Stimulated activated CD4-positive, alpha-beta T cell treated with anti-CD3 and anti-CD28 coated beads, TNF-alpha, amount 100 ng/mL, for 4 hours (primary cell): ENCODE measurements at places on chromosomes 3 and 15.

DNA sequence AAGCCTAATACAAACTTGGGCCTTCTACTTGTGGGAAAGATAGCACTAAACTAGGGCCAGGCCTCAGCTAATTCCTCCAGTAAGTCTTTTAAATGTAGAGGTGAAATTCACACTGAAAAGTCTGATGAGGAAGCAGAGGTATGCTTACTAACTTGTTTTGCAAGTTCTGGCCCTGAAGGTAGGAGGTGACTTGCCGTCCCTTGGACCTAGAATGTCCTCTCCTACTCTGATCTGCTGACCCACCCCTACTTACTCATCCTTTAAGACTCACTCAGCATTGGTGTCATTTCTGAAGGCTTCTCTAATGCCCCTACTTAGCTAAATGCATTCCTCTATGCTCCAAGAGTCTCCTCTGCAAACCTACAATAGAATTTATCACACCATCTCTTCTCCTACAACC lies 19.4 kb downstream of the RIOX2 start:
- no peak for DNase-seq

- DNase-seq, result no peak
Measured at GRCh38 chr15:65399001-65399706, 21.4 kb upstream of the IGDCC3 start.

DNA sequence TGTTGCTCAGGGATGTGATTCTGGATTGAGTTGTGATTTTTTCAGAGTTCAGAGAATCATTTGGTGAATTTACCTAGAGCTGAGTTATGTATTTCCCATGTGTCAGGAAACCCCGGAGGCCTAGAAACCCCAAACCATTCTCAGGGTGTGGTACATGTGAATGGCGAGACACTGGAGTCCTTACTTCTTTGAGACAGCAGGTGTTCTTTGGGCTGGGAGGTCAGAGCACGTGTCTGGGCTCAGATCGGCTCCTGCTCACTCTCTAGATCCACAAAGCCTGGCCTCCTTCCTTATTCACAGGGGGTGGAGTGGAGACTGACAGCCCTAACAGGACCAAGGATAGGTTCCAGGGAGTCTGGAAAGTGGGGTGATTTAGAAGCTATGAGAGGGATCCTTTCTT lies 145.8 kb downstream of the CHDH start:
- DNase-seq, result no peak

DNA sequence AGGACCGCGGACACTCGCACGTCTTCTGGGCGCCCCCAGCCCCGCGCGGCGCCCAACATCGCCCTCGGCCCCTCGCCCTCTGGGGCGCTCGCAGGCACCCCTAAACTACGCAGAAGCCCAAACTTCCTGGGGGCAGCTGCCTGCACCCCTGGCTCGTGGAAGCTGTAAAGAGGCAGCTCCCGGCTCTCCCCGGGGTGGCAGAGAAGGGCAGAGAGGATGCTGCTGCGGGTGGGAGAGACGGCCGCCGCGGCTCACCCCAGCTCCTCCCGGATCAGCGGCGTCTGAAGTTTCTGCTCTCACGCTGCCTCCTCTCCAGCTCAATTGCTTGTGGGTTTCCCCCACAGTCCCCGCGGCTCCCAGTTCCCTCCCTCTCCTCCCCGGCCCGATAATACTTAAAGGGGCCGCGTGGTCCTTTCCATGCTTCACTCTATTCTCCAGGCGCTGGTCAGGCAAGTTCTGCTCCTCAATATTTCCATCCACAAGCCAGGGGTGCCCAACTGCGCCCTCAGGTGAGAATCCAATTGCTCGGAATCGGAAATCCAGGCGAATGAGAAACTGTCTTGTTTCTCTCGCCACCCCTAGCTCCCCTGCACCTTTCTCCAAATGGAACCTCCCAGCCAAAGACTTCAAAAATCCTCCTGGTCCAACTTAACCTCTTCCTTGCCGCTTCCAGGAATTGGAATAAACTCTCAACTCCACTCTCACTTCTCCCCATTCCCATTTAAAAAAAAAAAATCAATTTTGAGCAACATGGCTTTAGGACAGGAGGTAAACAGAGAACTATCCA lies 748.5 kb downstream of the ROBO1 start:
- DNase-seq, result no peak

DNA sequence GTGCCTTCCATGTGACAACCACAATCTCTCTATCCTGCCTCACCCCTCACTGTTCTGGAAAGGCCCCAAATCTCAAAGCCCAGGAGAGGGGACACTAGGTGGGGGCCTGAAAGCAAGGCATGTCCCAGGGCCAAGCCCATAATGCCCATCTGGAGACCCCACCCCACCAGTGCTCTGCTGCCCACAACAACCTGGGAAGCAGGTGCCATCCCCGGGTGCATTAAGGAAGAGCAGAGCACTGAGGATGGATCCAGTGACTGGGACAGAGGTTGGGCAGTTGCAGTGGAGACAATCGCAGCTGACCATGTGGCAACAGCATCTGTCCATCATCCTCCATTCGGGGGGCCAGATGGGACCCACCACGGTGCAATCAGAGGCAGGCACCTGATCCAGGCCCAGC lies 106.2 kb upstream of the PRR20G start:
- DNase-seq, result no peak

GRCh38 chr3:193520738-193521137 lies 34.0 kb downstream of the ATP13A4 start:
- DNase-seq, result no peak

DNA sequence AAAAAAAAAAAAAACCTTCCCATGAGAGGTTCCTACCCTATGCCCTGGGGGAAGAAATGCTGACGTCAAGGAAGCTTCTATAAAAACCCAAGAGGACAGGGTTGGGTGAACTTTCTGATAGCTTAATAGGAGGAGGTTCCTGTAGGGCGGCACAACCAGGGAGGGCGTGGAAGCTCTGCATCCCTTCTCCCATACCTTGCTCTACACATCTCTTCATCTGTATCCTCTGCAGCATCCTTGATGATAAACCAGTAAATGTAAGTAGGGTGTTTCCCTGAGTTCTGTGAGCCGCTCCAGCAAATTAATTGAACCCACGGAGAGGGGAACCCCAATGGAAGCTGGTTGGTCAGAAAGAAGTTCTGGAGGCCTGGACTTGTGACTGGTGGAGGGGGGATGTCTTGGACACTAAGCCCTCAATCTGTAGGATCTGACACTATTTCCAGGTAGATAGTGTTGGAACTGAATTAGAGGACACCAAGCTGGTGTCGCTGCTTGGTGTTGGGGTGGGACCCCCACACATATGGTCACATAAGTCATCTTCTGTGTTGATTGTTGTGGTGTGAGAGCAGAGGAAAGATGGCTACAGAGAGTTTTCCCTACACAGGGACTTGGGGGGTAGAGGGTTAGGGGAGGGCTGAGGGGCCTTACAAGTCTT lies 91.5 kb downstream of the ST6GAL1 start:
- no peak for DNase-seq

DNA sequence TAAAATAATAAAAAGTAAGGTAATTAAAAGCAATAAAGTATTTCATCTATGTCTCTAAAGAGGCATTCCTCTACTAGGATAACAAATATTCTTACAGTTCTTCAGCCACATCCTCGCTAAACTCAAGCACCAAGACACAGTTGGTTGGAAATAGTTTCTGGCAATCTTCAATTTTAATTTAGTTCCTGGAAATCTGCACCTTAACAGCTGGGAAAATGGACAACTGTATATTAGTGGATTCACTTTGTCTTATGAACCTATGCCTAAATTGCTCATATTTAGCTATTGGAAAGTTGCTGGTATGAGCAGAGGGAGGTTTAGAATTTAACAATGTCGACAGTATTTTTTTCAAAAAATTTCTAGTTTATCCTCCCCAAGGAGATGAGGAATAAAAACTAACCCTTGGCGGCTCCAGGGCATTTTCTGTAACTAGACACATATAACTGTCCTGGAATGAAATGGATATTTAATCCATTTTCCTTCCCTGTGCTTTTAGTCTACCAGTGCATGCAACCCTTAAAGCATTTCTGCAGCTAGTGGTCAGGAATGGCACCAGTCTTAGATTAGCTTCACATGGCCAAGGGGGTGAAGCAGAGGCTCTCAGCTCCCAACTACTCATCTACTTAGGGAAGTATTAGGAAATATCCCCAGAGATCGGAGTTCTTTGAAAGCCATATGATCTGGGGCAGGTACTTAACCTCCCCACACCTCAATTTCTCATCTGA lies 290.0 kb upstream of the THBS1 start:
- DNase-seq, result no peak

DNA sequence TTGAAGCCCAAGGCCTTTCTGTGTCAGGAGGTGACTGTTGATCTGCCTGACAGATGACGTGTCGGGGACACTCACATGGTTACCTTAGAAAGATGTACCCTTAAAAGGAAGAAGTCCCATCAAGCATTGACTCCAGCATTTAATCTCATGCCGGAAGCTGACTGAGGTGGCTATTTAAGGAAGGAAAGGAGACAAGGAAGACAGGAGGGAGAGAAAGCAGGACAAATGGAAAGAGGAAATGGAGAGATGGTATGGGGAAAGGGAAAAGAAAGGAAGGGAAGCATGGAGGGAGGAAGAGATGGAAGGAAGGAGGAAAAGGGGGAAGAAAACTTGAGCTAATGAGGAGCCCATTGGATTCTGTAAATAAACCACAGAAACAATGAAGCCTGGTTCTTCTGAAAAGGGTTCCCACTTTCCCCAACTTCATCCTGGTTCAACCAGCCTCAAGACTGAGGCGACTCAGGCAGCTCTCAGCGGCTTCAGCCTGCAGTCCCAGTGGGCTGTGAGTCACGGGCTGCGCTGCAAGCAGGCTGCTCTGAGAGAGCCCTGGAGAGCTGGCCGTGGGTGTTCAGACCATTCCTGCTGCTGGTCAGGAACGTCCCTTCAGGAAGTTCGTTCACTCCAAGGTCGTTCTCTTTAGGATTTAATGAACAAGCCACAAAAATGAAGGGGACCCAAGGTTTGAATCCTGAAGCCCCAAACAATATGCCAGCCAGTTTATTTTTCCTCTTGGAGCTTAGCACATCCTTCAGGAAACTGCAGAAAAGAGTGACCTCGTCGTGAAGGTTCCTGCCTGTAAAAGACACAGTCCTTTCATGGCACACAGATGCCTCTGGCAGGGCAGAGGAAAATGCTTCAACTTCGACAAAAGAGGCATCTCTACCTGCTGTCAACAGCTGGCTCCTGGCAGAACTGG lies 69.6 kb upstream of the THBS1 start:
- DNase-seq, result no peak

GRCh38 chr3:153320585-153321128 lies 158.6 kb downstream of the RAP2B start:
- DNase-seq, result no peak

- no peak for DNase-seq
Measured at GRCh38 chr3:184836090-184836822, 24.3 kb downstream of the VPS8 start.

DNA sequence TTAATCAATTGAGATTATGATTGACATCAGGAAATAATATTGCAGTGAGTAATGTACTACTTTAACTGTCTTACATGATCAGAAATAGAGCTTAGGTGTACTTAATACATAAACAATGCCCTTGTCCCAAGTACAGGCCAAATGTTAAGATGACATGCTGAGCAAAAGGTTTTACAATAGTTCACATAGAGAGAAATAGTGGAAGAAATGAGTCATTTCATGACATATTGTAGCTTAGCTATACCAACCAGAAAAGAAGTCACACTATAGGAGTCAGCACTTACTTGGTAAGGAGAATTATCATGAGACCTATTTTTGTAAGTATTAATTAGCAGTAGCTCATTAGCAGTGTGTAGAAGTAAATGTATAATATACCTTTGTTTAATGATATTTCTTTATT lies 96.4 kb upstream of the NANOGP8 start:
- DNase-seq, result no peak

GRCh38 chr3:146080578-146080977 lies 80.4 kb downstream of the PLOD2 start:
- DNase-seq, result no peak

DNA sequence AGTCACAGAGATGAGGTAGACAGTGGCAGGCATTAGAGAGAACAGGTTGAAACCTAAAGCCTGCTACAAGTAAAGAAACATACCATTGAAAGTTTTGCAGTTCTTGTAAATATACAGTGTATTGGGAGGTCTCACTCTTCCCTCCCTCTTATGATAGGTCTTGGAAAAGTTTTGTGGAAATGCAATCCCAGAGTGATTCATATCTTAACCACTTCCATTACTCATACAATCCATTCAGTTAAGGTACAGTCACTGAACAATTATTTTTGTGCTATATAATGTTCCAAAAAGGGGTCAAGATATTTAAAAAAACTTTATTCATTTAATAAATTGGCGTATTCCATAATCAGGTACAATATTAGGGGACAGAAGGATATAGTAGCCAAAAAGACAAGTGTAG lies 737.7 kb upstream of the ALCAM start:
- DNase-seq, result no peak

- DNase-seq, result no peak
Measured at GRCh38 chr3:101300073-101300472, 20.3 kb downstream of the IMPG2 start.

- DNase-seq, result no peak
Measured at GRCh38 chr3:182606905-182607504, 186.3 kb upstream of the ATP11B start.

DNA sequence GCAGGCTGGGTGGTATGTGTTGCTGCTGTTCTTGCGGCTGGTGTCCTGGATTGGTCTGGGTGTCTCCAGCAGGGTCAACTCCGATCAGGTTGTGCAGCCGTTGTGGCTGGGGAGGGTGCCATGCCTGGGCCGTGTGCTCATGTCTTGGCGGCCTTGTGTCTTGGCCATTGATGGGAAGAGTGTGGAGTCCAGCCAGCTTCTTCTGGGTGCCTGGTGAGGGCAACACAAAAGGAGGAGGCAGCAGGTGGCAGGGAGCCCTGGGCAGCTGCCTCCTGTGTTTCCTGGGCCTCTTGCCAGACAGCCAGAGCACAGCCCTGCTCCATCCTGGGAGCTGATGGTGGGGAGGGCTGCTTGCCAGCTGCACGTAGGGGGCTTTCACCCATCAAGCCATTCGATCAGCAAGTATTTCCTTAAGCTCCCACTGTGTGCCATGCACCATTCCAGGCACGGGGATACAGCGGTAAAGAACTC lies 4.3 kb downstream of the CHAC1 start:
- no peak for DNase-seq

DNA sequence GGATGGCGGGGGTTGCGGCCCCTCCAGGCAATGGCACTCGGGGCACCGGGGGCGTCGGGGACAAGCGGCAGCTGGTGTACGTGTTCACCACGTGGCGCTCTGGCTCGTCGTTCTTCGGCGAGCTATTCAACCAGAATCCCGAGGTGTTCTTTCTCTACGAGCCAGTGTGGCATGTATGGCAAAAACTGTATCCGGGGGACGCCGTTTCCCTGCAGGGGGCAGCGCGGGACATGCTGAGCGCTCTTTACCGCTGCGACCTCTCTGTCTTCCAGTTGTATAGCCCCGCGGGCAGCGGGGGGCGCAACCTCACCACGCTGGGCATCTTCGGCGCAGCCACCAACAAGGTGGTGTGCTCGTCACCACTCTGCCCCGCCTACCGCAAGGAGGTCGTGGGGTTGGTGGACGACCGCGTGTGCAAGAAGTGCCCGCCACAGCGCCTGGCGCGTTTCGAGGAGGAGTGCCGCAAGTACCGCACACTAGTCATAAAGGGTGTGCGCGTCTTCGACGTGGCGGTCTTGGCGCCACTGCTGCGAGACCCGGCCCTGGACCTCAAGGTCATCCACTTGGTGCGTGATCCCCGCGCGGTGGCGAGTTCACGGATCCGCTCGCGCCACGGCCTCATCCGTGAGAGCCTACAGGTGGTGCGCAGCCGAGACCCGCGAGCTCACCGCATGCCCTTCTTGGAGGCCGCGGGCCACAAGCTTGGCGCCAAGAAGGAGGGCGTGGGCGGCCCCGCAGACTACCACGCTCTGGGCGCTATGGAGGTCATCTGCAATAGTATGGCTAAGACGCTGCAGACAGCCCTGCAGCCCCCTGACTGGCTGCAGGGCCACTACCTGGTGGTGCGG lies 1.9 kb downstream of the CHST2 start:
- peak; percentile 60 for DNase-seq

- no peak for DNase-seq
Measured at GRCh38 chr15:57609805-57610529, 18.3 kb downstream of the MYZAP start.
